T follicular helper cell (primary cell): ENCODE measurements at places on chromosomes 12 and 14.
A peak's percentile ranks its signal among the peaks of the same experiment; 100 is the strongest.

- no peak for DNase-seq
These were observed 331.5 kb downstream of the LRIG3 start for GRCh38 chr12:58588770-58589169.

- no peak for DNase-seq
These were observed 1.1 kb downstream of the GCH1 start for GRCh38 chr14:54901380-54902142.

GRCh38 chr14:76395161-76395560, 19.2 kb downstream of the ESRRB start:
- no peak for DNase-seq

DNA sequence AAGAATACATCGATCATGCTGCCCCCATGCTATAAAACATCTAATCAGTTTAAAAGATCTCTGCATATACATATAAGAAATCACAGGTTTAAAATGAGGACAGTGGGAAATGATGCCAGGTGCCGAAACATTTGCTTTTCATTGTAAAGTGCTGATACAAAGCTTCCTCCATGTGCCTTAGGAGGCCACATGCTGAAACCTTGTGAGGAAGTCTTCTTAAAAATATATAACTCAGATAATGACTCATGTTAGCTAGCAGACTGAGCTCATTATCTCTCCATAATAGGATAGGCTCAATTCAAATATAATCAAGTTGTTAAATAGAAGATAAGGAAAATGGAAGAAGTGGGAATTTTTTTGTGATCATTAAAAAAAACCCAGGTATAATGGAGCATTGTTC, 65.9 kb downstream of the RFX4 start:
- no peak for DNase-seq

DNA sequence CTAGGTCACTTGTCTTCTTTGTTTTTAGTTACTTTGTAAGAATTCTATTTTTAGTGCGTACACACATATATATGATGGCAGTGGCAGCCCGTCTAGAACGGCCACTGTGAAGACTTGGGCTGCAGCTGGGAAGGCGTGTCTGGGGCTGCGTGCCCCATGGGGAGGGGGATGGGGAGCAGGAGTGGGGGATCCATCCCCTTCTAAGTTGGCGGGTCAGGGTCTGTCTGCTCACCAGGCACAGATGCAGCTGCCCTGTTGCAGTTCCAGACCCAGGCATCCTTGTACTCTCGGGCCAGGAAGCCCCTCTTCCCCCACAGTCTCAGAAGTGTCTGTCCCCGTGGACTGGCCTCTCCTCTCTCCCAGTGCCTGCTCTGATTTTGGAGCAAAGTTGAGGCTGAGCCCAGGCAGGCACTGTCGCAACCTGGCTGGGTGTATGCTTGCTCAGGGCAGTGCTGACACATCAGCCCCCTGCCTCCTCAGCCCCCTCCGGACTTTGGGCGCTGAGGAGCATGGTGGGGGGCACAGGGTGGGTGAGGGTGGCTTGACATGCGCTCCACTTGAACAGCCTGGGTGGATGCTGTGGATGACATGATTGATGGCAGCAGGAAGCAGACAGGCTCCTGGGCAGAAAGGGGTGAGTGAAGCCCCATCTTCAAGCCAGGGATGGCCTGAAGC, 271.2 kb upstream of the NAV3 start:
- no peak for DNase-seq

- no peak for DNase-seq
These were observed 8.2 kb upstream of the YLPM1 start for GRCh38 chr14:74754899-74755298.

GRCh38 chr12:58443273-58443980, 476.9 kb downstream of the LRIG3 start:
- DNase-seq = no peak

DNA sequence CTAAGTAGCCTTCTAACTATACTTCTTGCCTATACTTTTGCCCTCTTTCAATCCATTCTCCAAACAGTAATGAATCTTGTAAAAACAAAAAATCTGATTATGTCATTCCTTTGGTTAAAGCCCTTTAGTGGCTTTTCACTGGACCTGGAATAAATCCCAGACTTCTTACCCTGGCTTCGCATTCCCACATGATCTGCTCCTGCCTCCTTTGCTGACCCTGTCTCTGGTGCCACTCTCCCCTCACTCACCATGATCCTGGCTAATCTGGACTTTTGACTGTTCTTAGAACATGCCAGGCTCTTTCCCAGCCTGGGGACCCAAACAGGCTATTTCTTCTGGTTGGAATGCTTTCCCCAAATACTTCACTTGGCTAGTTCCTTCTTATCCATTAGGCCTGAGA, 7.9 kb downstream of the MIA2 start:
- DNase-seq = no peak

GRCh38 chr14:102825307-102826095, 48.3 kb downstream of the TRAF3 start:
- no peak for DNase-seq

DNA sequence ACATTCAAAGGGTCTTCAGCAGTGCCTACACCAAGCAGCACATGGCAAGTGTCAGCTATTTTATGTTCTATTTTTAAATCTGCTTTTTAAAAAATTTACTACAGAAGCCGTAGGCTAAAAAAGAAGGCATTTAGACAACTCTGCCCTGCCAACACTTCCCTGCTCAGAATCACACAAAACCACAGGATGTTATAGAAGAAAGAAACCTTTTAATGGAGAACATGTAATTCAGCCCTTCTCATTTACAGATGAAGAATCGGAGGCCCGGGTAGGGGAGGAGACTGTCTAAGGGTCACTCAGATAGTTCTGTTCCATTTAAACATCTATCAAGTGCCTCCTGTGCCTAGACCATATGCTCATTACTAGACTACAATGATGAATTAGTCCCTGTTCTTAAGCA, 171.8 kb upstream of the NTF3 start:
- DNase-seq = no peak

DNA sequence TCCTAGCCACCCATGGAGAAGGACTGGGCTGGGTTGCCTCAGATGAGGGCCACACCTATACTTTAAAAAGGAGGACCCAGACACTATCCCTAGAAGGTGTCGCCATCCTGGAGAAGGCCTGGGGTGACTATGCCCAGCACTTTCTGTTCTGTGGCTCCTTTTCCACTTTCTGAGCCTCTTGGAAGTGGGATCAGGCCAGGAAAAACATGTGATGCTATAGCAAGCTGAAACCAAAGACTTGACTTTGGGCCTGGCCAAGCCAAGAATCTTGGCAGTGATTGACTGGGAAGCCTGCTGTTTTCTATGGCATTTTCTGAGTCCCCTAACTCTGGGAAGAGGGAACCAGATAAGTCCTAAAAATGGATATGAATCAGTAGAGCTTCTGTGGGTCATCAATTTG, 332.3 kb downstream of the ZFP36L1 start:
- no peak for DNase-seq

DNA sequence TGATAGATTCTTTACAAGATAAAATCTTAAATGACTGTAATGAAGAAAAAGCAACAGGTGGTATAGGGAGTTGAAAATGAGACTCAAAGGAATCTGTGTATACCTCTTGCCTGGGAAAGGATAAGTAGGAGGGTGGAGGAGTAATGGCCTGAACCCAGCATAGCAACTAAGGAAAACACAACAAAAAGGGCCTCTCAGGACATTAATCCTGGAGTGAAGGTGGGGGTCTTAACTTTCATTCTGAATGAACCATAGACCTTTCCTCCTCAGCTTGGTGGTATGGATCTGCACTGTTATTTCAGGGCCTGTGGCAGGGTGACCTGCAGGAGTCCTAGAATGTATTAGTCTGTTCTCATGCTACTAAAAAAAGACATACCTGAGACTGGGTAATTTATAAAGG, 185.6 kb downstream of the AKAP6 start:
- no peak for DNase-seq

DNA sequence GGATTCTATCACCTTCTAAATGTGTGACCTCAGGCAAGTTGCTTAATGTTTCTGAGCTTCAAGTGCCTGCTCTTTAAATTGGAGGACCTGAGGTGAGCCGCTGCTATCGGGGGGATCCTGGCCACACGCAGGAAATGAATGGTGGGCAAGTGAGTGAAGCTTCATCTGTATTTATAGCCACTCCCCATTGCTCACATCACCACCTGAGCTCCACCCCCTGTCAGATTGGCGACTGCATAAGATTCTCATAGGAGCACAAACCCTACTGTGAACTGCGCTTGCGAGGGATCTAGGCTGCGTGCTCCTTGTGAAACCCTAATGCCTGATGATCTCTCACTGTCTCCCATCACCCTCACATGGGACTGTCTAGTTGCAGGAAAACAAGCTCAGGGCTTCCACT, 158.6 kb upstream of the CCND2 start:
- peak; percentile 20 for DNase-seq

DNA sequence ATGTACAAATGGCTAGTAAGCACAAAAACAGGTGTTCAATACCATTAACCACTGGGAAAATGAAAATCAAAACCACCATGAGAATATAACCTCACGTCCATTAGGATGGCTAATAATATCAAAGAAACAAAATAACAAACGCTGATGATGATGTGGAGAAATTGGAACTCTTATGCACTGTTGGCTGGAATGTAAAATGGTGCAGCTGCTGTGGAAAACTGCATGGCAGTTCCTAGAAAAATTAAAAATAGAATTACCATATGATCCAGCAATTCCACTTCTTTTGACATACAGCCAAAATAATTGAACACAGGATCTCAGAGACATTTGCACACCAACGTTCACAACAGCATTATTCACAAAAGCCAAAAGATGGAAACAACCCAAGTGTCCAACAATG, 51.5 kb downstream of the TMPRSS12 start:
- no peak for DNase-seq

GRCh38 chr12:94140556-94140955, 7.8 kb upstream of the PLXNC1 start:
- peak; percentile 23 for DNase-seq

GRCh38 chr14:75738192-75738591, 77.1 kb downstream of the TTLL5 start:
- no peak for DNase-seq

DNA sequence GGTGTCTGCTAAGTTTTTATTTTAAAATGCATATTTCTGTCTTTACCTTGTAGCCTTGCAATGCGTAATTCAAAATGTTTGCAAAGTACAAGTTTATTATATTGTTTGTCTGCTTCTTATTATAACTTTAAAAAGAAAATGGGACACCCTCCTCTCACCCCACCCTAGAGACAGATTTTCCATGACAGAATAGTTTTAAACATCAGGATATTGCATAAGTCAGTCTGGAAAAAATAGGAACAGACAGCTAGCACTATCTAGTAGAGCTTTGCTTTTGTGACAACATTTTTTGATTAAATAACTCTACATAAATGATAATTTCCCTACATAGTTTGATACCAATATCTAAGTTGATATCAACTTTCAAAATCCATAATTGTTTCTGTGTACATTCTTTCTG, 71.3 kb downstream of the PDE3A start:
- no peak for DNase-seq

DNA sequence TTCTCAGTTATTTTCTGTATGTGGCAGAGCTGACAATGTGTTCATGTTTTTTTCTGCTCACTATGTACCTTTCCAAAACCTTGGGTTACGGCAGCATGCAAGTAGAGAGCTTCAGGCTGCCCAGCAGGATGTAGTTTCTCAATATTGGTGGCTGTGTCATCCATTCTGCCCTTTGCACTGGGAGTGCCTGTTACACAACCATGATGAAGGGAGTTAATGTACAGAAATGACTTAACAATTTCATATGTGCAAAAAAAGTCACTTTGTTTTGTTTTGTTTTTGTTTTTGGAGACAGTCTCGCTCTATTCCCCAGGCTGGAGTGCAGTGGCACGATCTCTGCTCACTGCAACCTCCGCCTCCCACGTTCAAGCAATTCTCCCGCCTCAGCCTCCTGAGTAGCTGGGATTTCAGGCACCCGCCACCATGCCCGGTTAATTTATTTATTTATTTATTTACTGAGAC, 6.1 kb upstream of the CNIH1 start:
- DNase-seq = no peak

- DNase-seq = no peak
These were observed 6.1 kb downstream of the ASB8 start for GRCh38 chr12:48151103-48151771.

DNA sequence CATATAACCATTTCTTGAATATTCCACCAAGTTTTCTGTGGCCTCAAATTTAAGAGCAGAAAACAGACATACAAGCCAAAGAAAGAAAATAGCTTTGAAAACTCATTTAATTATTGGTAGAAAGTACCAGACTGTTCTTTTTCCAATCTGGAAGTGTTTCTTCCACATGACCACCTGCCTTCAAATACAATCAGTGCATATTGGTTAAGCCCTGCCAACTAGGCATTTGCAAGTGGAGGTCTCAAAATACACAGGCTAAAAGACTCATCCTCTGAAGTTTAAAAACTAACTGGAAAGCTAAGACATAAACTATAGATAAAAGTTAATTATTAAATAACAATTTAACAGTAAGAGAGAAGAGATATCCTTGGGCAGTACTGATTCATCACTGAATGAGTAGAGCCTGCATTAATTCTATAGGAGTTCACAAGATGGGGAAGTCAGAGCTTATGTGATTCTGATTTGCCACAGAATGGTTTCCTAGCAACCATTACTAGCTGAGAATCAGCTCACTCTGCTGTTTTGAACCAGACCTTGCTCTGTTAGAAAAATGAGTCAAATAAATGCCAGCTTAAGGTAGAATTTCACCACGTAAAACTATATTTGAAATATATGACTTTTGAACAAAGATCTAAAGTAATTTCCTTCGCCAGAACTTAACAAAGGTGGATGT, 433.8 kb downstream of the FUT8 start:
- no peak for DNase-seq

GRCh38 chr12:54378796-54379397, 5.6 kb downstream of the ZNF385A start:
- DNase-seq = no peak

- DNase-seq = no peak
These were observed 86.9 kb upstream of the STXBP6 start for GRCh38 chr14:25136811-25137210.

- DNase-seq = no peak
These were observed 822.8 kb downstream of the GALC start for GRCh38 chr14:87170179-87170578.

DNA sequence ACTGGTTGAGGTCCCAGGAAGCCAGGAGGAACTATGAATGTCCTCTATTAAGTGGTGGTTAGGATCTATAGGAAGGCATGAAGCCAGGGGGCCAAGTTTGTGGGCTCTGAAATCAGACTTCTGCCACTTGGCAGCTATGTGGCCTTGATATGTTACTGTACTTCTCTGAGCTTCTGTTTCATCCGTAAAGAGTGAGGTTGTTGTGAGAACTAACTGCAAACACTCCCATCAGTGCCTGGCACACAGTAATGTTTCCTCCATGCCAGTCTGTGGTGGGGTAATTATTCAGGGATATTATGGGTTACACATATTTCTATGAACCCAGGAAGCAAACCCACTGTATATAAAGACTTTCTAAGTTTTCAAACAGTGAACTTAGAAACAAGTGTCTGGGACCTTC, 57.4 kb downstream of the PLXNC1 start:
- no peak for DNase-seq
